ENCODE measurements at places on chromosomes 6 and 20.
A peak's percentile ranks its signal among the peaks of the same experiment; 100 is the strongest.

- DNase-seq: no peak
Measured at GRCh38 chr6:159996626-159997497, 28.0 kb downstream of the IGF2R start.

GRCh38 chr6:91462241-91462640 lies 875.4 kb upstream of the MAP3K7 start:
- DNase-seq: no peak

DNA sequence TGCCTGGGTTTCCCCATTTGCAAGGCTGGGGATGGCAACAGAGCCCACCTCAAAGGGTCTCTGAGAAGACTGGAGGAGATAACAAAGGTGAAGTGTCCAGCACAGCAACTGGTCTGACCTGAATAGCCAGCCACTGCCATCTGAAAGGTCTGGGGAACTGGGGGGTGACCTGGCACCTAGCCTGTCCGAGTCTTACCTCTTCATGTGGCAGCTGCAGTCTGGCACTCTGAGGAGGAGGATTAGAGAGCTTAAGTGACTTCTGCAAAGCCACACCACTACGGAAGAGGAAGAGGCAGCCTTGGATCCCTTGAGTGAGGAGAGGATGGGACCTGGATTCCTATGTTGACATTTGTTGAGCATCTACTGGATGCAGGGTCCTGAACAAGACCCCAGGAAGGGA lies 22.2 kb downstream of the C20orf203 start:
- no peak for DNase-seq

GRCh38 chr6:28657769-28658465 lies 132.2 kb downstream of the GPX5 start:
- peak; percentile 67 for DNase-seq

DNA sequence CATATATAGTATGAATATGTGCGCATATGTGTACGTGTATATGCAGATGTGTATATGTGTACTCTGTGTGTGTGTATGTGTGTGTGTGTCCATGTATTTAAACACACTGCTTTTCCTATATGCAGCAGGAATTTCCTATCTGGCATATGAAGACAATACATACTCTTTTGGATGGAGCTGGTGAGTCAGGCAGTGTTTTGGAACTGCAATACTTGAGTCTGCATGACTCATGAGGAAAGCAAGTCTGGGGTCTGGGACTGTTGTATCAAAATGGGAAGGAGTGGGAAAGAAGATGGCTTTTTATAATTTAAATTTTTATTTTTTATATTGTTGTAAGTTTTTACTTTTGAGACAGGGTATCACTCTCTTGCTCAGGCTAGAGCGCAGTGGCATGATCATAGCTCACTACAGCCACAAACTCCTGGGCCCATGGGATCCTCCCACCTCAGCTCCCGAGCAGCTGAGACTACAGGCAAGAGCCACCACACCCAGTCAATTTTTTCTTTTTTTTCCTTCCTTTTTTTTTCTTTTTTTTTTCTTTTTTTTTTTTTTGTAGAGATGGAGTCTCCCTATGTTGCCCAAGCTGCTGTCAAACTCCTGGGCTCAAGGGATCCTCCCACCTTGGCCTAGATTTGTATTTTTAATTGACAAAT lies 72.2 kb downstream of the ATXN1 start:
- peak; percentile 84 for DNase-seq

DNA sequence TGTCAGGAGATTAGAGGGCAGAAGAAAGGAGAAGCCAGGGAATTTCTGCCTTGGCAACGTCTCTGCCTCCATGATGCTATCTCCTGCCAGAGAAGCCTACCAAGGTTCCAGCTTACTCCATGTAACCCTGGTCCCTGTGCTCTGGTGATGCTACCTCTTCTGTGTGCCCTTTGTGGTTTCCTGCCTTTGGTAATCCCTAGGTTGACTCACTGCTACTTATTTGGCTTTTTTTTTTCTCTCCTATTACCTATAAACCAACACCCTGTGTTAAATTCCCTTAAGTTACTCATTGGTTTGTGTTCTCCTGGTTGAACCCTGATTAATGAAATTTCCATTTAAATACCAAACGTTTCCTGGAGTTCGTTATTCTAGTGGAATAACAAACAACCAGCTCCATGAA lies 527.8 kb upstream of the FLRT3 start:
- DNase-seq: no peak

DNA sequence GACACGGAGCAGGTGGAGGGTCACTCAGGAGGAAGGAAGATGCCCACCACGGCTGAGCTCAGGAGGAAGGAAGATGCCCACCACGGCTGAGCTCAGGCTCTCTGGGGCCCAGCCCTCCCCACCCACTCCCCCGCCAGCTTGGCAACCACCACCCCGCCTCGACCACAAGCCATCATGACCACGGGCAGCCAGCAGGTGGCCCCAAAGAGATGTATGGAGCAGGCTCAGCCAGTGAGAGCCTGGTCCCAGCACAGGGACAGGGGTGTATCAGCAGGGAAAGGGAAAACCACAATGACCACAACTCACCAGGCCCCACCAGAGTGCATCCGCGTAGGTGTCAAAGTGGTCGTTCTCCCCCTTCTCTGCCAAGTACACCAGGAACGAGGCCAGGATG lies 30.4 kb downstream of the KCNQ2 start:
- DNase-seq: peak; percentile 26
